SK-N-SH treated with all-trans-retinoic acid at 6 μM for 48 hours (cell line): ENCODE measurements at places on chromosomes 6 and 20.

DNA sequence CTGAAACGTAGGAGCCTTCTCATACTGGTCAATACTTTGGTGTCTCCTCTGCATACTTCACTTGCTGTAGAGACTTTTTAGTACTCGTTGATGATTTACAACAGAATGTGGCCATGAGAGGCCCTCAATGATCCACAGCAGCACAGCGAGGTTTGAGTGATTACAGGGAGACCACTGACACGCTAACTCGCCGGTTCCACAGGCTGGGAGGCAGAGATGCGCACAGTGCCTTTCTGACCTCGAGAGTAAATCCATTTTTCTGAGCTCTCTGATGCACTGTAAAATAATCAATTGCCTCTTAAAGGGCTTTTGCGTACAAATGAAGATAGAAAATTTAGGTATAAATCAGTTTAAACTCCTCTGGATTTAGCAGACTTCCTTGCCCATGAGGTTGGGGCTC lies 56.2 kb upstream of the TBC1D7 start:
- ATAC-seq = no peak

DNA sequence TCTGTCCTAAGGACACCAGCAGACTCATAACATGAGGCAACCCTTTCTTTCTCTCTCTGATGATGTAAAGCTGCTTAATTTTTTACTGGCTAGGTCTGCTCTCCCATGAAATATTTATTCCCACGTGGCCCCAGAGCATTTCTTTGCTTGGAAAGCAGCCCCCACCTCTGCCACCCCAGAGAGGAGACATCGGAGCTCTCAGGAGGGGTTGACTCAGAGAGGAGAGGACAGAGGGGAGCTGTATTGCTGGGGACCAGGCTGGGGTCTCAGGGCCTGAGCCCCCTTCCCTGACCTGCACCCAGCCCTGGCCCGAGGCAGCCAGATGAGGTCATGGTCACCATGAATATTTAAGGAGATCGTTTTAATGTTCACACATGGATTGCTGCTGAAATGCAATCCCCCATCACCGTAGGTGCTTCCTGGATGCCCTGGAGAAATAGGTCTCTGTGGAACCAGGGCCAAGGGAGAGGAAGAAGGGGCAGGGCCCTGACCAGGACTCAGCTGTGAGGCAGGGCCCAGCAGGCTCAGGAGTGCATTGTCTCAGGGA lies 117.5 kb downstream of the DLL1 start:
- ATAC-seq = no peak

- ATAC-seq = no peak
Measured at GRCh38 chr6:17846762-17847161, 140.0 kb upstream of the NUP153 start.

GRCh38 chr6:124798942-124799496 lies 163.2 kb upstream of the RNF217 start:
- ATAC-seq = no peak

- ATAC-seq = no peak
Measured at GRCh38 chr6:130105996-130106704, 87.8 kb downstream of the L3MBTL3 start.

DNA sequence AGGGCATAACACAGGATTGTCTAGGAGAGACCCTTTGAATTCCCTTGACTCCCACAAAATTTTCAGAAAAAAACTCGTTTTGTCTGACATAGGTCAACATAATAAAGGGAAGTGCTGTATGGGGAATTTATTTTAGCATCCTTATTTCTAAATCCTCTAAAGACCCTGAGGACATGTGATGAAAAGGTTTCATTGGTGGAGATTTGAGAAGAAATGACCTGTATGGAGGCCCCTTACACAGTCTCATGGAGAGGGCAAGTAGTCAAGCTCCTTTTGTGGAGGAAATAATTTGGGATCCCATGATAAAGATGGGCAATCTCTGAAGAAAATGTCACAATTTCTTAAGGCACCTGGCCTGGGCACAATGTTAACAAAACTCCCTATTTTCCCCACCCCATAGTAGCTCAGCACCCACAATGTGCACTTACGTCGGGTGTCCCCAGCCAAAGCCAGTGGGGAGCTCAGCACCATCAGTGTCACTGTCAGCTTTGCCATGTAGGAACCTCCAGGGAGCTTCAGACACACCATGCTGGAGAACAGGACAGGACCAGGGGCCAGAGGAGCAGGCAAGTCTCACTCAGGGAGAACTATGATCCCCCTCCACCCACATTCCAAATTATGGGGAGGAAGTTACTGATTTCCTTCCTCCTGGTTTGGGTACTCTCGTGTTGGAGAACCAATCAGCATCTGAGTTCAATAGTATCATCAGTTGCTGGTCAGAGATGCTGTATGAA lies at the start of gene HLA-DRB5:
Gene HLA-DRB5, minus strand, starts transcription at position 591 of the 734 bp plus-strand sequence. Its CDS starts 63 bp downstream, at position 528.
- no peak for ATAC-seq

DNA sequence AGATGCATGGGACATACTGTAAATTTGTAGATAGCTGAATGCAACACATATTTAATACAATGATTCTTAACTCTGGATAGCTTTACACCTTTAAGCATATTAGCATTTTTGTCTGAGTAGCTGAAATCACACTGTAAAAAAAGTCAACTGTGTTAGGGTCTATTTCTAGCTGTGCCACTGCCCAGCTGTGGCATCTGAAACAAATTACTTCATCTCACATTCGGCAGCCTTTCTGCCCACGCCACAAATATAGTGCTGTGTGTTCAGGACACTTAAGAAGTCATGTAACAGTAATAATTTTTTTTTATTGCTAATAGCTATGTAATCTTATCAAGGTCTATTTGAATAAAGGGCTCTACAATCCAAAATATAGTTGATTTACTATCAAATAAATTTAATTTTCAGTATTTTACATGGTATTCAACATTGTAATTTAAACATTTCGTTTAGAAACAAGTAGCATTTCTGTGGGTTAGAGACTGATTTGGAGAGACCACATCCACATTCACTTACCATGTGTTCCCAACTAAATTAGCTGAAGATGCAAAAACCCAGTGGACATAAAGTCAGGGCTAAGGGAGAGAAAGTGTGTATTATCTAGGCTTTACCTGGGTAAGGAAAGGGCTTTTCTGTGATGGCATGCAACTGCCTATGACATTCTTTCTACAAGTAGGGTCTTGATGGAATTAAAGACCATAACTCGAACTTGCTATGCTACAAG lies 276.7 kb downstream of the PLCB1 start:
- no peak for ATAC-seq

DNA sequence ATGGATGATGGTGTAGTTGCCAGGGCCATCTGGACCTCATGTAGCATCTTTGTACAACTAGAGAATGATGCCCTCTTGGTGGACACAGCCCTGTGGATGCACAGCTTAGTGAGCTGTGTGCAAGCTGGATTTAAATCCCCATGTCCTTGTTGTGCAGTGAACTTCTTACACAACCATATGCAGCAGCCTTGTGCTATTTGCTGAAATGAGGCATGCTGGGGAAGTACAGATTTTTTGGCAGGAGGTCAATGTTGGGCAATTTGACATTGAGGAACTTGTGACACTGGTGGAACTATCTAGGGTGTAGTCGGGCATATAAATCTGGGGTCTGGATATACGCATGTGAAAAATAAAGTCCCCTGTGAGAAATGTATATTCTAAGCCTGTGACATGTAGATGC lies 5.8 kb upstream of the CDC5L start:
- no peak for ATAC-seq

- no peak for ATAC-seq
Measured at GRCh38 chr6:1654054-1654453, 44.3 kb downstream of the FOXC1 start.

DNA sequence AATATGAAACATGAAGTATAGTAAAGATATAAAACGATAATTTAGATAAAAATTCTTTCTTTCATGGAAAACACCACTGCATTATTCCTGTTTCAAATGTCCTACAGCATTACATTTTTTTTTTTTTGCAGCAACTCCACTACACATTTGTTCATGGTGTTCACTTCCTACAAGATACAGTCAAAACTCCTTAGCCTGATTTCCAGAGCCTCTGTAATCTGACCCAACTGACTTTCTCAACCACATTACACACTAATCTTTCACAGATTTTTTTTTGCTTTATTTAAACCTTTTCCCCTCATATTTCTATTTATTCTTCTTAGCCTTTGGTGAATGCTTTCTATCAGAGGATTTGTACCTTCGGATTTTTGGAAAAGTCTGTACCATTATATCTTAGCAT lies 176.5 kb upstream of the PDE7B start:
- ATAC-seq = peak; percentile 54; the same call in 2 of the 3 replicates

DNA sequence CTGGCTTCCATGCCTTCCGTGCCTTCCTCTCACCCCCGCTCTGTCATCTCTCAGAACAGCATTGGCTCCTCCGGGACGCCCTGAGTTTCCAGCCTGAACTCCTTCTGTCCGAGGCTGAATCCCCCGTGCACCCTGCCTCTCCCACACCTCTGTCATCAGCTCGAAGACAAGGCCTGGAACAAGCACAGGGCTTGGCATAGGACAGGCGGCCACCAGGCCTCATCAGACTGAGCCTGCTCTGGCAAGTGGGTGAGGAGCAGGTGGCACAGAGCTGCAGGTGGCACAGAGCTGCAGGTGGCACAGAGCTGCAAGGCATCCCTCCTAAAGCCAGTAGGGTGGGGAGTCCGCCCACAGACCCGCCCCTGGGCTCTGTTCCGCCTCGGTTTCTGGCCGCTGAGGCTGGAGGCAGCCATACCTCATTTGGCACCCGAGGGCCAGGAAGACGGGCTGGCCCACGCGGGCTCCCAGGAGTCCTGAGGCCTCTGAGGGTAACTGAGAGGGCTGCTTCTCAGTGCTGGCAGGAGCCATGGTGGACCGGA lies 60.2 kb downstream of the EZR start:
- ATAC-seq = no peak

GRCh38 chr20:11700831-11701230 lies 216.9 kb upstream of the BTBD3 start:
- ATAC-seq = no peak

GRCh38 chr6:109039795-109040194 lies 54.9 kb downstream of the SESN1 start:
- ATAC-seq = no peak

GRCh38 chr6:150676344-150676743 lies 76.7 kb downstream of the PLEKHG1 start:
- no peak for ATAC-seq

- no peak for ATAC-seq
Measured at GRCh38 chr6:34281702-34282334, 33.0 kb upstream of the SMIM29 start.

DNA sequence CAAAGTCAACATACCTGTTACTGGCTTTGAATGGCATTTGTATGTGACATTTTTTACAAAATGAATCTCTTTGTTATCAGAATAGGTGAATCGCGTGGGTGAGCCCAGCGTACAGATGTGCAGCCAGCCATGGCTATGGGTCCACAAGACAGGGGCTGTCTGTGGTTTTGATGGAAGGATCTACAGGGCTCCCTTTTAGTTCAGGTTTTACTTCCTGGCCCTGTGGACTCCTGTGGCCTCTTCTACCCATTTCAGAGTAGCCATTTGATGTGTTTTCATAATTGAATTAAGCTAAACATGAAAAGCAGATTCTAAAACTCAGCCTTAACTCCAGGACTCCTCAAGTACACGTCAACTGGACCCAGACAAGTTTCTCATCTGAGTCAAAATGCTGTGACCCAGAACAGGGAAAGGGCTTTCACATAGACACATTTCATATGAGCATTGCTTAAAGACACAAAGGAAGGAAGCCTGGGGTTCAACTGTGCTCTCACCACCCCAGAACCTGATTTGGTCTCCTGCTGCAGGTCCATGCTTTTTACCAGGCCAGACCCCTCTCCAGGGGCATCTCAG lies 105.3 kb upstream of the NAA20 start:
- ATAC-seq = no peak

- no peak for ATAC-seq
Measured at GRCh38 chr20:47175493-47175892, 181.0 kb downstream of the ZMYND8 start.

DNA sequence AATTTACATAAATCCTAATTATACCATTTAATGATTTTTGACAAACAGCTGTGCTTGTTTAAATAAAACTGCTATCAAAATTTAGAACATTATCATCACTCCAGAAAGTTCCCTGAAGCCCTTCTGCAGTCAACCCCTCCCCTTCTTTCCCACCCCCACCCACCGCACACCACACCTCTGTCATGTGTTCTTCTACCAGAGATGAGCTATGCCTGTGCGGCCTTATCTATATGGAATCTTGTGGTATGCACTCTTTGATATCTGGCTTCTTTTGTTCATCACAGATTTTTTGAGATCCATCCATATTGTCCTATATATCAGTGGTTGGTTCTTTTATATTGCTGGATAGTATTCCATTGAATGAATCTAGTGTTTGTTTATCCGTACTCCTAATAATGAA lies 7.2 kb downstream of the MYLIP start:
- no peak for ATAC-seq

- ATAC-seq = no peak
Measured at GRCh38 chr6:144189351-144189750, 39.0 kb downstream of the STX11 start.

- no peak for ATAC-seq
Measured at GRCh38 chr6:147548921-147549475, 40.5 kb downstream of the SAMD5 start.

DNA sequence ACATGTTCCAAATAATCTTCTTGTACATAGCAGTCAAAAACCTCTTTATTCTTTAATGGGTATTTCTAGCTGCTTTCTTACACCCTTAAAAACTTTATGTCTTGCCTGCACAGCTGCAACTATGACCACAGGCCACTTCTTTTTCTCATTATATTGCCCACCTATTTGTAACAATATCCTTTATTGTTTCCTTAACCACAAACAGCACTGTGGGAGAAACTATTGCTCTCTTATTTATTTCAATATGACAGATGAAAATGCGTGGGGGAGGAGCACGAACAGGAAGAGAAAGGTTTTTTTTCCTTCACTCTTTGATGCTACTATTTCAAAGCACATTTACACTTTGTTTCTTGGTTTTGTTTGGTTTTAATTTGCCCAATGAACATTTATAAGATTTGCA lies 253.5 kb downstream of the GJA1 start:
- no peak for ATAC-seq

DNA sequence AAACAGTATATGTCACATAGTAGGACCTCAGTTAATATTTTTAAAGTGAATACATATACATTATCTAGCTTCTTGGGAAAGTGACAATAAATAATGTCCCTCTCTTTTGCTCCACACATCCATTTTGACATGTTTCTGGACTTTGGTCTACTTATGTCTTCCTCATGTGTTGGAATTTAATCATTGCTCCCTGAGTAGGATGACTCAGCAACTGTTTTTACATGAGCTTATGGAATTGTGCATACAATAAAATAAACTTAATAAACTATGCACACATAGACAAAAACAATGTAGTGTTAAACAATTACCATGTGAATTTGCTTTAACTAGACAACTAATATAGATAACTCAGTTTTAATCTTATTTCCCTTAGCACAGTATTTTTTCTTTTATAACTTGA lies 503.8 kb downstream of the TFAP2B start:
- no peak for ATAC-seq

DNA sequence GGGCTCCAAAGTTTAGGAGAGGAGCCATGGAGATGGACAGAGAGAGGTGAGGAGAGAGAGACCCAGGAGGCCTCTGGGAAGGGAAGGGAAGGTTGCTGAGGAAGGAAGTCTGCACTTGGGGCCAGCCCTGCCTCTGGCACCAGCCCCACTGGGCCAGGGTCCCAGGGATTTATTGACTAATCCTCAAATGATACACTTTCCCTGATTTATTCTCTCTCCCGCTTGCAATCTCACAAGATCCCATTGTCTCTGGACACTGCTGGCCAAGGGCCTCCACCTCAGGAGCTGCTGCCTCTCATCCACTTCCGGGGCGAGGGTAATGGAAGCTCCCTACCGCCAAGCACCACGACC lies 43.6 kb upstream of the FOXP4 start:
- ATAC-seq = no peak
